Dermis blood vessel endothelial cell (primary cell): ENCODE measurements at places on chromosomes 2 and 18. TPM values are rescaled to one million over a fixed set of nuclear protein-coding genes. Genes with fewer than 3 reads are reported as not detected.

DNA sequence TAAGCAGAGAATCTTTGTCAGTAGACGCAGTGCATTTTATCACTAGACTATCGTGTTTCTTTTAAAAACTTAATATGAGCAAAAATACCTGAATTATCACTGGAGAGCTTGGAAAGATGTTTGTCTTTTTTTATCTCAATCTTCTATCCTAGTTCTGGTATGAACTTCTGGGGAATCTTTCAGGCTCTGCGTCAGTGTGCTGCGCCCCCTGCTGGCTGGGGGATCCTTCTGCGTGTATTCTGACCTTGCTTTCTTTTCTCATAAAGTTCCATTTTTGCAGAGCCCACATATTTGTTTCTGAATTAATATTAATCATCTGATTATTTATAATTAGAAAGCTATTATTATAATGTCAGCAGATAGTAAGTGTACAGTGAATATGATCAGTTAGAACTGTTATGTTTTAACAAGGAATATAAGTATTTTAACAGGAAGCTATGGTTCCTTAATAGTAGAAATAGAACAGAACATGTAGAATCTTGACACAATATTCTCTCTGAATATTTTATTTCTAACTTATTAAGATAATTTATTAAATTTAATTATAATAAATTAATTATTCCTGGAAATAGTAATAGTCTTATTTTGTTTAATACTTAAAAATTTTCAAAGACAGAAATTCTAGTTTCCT is 945.0 kb upstream of the CRIM1 start:
- peak; percentile 76 for DNase-seq

- no peak for DNase-seq
Observed at GRCh38 chr2:69366-70344, 23.4 kb upstream of the FAM110C start.

- no peak for DNase-seq
Observed at GRCh38 chr2:128285329-128285931, 33.2 kb downstream of the HS6ST1 start.

GRCh38 chr18:5015213-5015612 is 181.8 kb downstream of the AKAIN1 start:
- DNase-seq = no peak

GRCh38 chr18:24043403-24043802 is 28.8 kb downstream of the TTC39C start:
- no peak for DNase-seq

DNA sequence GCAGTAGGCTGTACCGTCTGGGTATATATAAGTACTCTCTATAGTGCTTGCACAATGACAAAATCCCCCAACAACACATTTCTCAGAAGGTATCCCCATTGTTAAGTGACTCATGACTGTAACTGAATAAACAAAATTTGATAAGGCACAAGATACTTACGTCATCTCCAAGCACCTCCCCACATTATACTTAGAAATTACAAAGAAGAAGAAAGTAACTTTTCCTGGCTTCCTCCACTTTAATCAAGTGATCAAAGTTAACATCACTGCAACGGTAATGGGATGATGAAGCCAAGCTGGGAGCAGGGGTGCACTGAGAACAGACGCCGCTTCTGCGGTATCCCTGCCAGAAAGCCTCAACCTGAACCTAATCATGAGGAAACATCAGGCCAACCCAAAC is 9.7 kb downstream of the TNS1 start:
- DNase-seq = peak; percentile 62

- peak; percentile 72 for DNase-seq
Observed at GRCh38 chr2:138421971-138422335, 79.6 kb upstream of the SPOPL start.

- peak; percentile 37 for DNase-seq
Observed at GRCh38 chr2:63544017-63544627, 44.2 kb downstream of the WDPCP start.

DNA sequence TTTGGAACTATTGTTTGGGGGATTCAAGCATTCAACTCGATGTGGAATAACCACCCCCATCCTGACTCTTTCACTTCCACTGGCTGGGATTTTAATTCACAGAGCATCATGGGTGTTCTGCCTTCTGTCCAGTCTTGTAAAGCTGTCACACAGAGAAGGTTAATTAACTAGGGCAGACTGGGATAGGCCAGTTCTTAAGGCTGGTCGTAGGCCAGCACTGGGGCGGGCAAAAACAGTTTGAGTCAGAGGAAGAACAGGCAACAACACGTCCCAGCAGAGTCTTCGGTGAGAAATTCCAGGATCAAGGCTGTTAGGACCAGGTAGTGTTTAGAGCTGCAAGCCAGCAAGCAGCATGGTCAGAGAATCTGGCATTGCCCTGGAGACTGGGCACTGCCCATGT is 4.0 kb upstream of the RNF152 start:
- DNase-seq = peak; percentile 81

DNA sequence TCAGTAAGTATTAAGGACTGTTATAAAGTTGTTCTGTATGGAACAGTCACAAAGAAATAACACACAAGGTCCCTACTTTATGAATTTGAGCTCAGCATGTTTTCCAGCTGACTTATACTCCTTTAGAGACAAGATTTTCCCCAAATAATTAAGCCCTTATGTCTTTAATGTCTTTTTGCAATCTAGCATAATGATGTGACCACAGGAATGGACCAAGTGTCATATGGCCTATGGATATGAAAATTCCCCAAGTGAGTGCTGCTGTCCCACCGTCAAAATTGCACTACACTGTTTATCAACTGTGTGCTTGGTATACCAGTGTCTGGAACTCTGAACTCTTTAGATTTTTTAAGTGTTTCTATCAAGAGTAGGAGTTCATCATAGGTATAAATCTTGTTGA is 369.6 kb downstream of the PID1 start:
- no peak for DNase-seq

GRCh38 chr2:166632616-166633015 is 138.6 kb upstream of the SCN7A start:
- DNase-seq = no peak

- no peak for DNase-seq
Observed at GRCh38 chr2:11788461-11789124, 42.2 kb downstream of the LPIN1 start.

- no peak for DNase-seq
Observed at GRCh38 chr2:209380293-209380692, 43.6 kb upstream of the MAP2 start.

DNA sequence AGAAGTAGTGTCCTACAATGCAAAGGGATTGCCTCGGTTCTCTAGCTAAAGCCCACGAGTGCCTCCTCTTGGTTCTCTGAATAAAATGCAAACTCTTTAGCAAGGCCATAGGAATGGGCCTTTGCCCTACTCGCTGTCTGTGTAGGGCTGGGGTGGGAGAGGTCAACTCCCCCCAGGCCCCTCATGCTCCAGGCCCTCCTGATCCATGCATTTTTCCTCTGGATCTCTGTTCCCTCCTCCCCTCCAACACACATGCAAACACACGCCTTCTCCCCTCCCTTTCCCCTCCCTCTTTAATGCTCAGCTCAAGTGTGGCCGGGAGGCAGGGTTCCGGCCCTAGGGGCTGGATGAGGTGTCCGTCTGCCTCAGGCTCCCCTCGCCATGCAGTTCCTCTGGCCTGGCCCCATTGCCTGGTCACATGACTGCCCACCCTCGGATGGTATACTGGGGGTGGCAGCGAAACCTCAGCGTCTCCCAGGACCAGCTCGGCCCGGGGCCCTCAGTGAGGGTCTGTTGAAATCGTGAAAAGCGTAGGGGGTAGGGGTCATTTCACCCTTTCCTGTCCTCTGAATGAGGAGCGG is 14.9 kb upstream of the KLF11 start:
- no peak for DNase-seq

GRCh38 chr2:143771939-143772338 is 642.7 kb downstream of the ARHGAP15 start:
- no peak for DNase-seq

GRCh38 chr2:150228936-150229335 is 258.5 kb downstream of the RND3 start:
- DNase-seq = no peak

DNA sequence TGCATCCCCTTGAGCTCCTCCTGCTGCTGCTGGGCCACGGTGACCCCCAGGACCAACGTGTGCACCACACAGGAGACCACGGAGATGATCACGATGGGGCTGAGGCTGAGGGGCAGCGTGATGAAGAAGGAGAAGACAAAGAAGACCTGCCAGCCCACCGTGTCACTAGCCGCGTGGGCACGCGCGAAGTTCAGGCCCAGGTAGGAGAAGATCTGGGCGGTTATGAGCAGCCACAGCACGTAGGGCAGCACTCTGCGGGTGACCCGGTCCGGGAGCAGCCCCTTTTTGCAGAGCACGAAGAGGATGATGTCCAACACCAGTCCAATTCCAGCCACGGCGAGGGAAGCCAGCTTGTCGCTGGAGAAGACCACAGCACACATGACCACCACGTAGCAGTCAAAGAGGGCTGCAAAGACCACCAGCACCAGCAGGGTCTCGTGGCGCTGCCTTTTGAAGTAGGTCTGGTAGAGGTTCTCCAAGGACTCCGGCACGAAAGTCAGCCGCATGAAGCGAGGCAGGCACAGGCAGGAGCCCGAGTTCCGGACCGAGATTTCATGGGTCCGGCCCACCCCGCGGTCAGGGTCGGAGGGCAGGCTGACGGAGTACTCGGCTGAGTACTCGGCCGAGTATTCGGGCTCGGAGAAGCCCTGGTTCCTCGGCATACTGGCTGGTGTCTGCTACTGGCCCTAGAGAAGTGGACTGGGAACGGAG is 1.6 kb downstream of the ADCY3 start:
- DNase-seq = no peak

PRSS56 gene
- total RNA-seq = not detected in 2 replicates

KCNF1 gene
- total RNA-seq = 1.0 and 1.9 TPM in 2 replicates

LIMS4 gene
- 40.1 and 53.6 TPM in 2 replicates for total RNA-seq

MOGAT1 gene
- not detected in 2 replicates for total RNA-seq

SERPINB11 gene
- total RNA-seq = not detected in 2 replicates

FRZB gene
- total RNA-seq = 0.37 and 0.68 TPM in 2 replicates

CFC1 gene
- total RNA-seq = not detected in 2 replicates

ACTG2 gene
- total RNA-seq = 0.05 TPM in 1 of 2 replicates, not detected in the other

LRP1B gene
- under 0.01 TPM in 2 replicates for total RNA-seq

DYSF gene
- 145 and 268 TPM in 2 replicates for total RNA-seq
